ENCODE measurements at places on chromosomes 2 and 18.
A peak's percentile ranks its signal among the peaks of the same experiment; 100 is the strongest.

GRCh38 chr18:79445696-79446561, 50.2 kb downstream of the NFATC1 start:
- peak; percentile 21 for DNase-seq

- no peak for DNase-seq
Observed at GRCh38 chr2:42921721-42922120, 129.3 kb upstream of the HAAO start.

DNA sequence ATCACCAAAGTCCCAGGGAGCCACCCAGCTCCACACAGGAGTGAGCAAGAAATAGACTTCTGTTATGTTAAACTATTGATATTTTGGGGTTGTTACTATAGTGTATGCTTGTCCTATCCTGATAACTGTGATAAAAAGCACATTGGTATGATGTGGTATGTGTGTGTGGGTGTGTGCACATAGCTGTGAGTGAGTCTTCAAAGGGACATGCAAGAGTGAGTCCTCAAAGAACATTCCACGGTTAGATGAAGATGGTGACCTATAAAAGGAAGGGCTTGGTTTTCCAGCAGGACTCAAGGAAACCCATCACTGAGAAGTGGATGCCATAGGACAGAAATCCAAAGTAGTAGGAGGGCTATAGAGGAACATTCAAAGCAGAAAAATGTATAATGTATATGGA, 342.9 kb downstream of the TSN start:
- DNase-seq = peak; percentile 49

DNA sequence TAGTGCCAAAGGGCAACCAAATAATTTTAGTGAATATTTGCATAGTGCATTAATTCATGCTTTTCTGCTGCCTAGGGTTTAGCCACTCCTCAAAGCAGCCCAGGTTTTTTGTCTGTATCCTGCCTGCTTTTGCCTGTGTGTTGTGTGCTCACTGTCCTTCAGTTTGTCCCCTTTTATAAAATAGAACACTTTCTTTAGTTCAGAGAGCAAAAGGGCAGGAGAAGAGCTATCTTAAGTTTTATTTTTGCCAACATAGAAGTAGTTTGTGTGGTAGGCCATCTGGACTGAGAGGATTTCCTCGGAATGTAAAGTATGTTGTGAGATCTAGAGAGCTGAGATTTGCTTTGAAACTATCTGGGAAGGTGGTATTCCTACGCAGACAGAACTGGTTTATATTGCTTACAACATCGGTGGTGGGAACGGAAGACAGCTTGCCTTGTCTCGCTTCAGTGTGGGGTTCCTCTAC, 64.9 kb downstream of the EML4 start:
- peak; percentile 46 for DNase-seq

DNA sequence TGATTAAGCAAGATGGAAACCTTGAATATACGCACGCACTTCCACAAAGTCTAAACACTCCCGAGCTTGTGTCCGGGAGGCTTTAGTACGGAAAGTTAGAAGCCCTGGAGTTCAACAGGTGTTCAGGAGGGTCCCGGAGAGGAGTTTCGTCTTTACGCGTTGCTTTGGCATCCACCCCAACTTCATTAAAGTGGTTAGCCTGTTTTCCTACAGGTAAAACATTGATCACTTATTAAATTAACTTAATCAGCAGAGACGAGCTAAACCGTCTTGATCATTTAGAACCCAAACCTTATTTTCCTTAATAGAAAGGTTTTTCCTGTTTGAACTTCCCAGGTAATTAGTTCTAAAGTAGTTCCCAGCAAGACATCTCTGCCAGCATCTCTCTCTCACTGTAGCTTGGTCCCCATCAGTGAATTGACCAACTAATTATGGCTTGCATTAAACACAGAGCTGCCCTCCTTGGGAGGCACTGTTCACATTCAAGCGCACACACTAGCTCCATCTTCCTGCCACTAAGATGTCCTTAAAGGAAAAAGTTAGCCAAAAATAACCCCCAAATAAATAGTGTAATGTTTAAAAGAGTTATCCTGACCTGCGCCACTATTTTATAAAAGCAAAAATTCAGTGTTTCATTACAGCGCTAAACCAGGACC, 1.4 kb downstream of the NPAS2 start:
- DNase-seq = peak; percentile 35

DNA sequence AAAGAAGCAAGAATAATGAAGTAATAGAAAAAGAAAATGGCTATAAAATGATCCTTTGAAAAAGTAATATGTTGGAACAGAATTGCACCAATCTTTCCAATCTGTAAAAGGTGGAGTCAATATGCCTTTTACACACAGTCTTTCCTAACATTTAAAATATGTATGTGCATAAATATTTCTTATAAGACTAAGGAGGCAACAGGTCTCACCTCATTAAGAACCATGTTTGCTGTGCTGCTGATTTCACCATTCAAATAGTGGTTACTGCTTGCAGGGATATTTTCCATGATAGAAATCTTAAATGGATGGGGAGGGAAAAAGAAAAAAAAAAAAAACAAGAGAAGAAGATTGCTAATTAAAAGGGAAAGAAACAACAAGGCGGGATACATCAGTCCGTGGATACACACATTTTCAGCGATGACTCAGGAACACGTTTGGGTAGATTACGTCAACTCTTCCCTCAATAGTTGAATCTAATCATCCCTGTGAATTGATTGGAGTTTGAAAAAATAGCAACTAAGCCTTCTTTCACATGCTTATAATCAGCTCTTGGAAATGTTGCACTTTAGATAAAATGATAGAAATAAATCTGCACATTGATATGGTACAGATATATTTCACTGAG, 2133.9 kb upstream of the CELF4 start:
- DNase-seq = no peak

DNA sequence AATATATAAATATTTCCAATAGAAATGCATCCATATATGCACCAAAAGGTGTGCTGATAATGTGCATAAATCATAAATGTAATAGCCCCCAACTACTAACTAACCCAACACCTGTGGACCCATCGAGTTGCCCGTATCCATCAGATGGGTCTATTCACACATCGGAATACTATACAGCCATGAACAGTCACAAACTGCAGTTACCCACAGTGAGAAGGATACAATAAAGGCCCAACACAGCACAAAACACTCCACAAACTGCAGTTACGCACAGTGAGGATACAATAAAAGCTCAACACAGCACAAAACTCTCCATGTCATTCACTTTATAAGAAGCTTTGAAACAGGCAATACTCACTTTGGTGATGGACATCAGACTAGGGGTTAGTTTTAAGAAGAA, 145.3 kb upstream of the OTOS start:
- no peak for DNase-seq

DNA sequence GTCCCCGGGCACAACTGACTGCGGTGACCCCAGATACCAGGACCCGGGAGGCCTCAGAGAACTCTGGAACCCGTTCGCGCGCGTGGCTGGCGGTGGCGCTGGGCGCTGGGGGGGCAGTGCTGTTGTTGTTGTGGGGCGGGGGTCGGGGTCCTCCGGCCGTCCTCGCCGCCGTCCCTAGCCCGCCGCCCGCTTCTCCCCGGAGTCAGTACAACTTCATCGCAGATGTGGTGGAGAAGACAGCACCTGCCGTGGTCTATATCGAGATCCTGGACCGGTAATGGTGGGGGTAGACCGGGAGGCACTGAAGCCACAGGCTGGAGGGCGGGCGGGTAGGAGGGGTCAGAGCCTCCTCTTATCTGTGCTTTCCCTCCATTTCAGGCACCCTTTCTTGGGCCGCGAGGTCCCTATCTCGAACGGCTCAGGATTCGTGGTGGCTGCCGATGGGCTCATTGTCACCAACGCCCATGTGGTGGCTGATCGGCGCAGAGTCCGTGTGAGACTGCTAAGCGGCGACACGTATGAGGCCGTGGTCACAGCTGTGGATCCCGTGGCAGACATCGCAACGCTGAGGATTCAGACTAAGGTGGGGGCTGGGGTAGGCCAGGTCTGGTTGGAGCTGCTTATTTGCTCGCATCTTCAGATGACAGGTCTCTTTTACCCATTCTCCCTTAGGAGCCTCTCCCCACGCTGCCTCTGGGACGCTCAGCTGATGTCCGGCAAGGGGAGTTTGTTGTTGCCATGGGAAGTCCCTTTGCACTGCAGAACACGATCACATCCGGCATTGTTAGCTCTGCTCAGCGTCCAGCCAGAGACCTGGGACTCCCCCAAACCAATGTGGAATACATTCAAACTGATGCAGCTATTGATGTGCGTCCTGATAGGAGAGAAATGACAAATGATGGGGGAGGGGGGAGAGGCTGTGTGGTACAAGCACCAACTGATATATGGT, 780 bp downstream of the HTRA2 start:
- peak; percentile 70 for DNase-seq

- no peak for DNase-seq
Observed at GRCh38 chr2:58800881-58801280, 559.8 kb upstream of the FANCL start.

DNA sequence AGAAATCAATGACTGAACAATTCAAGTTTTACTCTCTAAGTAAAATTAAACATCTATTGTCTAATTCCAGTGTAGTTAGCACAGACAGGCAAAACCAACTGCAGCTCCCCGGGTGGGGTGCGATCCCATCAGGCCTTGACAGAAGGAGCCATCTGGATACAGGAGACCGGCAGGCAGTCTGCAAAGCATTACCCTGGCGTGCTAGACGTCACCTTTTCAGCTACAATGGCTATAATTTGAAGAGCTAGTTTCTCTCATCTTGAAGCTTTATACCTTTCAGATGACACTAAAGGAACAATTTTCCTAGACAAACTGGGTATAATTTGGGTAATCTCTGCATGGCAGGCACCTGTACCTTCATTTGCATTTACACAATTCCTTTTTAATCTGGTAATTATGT, 761.5 kb upstream of the SOX11 start:
- DNase-seq = no peak

DNA sequence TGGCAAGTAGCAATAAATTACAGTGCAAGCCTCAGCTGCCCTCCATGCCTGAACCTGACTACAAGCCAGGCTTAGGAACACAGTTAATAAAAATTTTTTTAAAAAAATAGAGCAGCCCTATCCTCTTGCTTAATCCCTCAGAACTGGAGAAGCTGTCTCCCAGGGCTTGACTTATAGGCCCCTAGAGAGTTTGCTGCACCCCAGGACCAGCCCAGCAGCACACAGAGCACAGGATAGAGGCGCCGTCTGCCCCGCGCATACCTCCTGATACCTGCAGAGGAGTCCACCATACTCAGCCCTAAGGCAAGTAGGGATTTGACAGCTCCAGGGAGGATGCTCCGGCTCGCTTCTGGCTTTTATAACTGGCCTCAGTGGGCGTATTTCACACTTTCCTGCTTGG, 548.6 kb upstream of the RAB6C start:
- no peak for DNase-seq

- peak; percentile 18 for DNase-seq
Observed at GRCh38 chr2:88692187-88692586, 714 bp downstream of the RPIA start.

GRCh38 chr2:117942551-117942950, 71.3 kb downstream of the CCDC93 start:
- DNase-seq = no peak

DNA sequence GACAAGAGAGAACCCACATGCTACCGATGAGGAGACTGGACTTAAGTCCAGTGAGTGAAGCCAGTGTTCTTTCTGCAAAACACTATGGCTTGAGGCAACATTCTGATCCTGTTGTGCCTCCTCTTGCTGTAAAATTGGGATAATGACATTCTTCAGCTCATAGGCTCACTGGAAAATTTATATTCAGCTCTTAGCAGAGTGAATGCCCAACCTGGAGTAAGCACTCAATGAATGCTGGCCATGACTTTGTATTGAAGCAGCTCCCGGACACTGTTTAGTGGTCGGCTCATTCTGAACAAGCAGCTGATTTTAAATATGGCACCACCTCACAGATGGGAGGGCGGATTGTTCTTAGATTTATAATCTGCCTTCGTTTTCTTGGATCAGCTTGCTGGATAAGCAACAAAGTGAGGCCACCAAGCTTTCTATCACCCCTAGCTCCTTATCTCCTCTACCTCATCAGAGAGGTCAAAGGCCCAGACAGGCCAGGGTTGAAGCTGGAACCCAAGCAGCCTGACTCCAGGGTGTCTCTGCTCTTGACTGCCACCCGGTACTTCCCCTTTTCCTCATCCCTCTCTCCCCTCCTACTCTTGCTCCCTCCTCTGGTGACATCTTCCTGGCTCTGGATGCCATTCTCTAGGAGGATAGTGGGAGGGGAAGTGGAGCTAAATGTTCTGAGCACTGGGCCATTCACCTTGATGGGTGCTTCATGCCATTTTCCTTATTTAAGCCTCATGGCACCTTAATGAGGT, 11.5 kb downstream of the SLC9A4 start:
- no peak for DNase-seq

DNA sequence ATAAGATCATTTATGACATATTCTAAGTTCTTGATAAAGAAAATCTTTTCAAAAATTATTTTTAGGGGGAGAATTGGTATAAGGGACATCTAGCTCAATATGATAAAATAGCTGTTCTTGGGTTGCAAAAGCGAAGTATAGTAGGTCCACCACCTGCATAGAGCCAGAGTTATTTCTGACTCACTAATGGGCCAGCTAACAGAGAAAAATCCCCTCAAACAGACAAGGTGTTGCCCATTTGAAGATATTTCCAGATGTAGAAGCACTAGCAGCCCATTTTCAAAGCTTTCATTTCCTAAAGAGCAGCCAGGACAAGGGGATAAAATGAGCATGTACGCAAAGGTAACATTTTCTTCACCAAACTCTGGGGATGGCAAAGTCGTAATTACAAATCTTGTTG, 165.7 kb upstream of the FN1 start:
- DNase-seq = no peak

DNA sequence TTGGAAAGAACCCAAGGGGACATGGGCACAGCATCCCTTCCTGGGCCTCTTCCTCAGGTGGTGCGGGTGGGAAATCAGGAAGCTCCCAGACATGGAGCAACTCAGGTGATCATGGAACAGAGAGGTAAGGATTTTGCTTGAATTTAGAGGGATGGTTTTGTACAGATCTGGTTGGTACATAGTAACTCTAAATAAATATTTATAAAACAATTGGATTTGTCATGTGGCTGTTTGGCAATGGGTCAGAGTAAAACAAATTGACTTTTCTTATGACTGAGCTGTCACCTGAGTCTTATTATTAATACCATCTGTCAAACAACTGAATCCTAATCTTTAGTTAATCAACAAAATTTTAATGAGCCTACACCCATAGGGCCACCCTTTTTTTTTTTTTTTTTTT, 19.4 kb upstream of the TMEM178A start:
- DNase-seq = no peak

- no peak for DNase-seq
Observed at GRCh38 chr2:1609040-1609439, 135.3 kb downstream of the PXDN start.

DNA sequence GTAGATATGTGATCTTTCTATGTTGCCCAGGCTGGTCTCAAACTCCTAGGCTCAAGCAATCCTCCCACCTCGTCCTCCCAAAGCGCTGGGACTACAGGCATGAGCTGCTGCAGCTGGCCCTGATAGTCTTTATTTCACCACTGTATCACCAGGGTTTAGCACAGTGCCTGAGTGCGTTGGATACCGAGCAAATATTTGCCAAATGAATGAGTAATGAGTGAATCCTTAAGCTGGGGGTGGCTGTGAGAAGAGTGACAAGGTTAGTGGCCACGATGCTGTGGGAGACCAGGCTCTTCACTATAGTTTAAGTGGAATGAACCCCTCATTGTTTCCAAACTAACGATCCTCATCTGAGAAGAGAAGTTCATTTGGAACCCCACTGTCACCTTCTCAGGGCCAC, 60.8 kb upstream of the FAM136A start:
- DNase-seq = no peak
